ENCODE measurements at places on chromosomes 4 and X.

- DNase-seq, result no peak
Measured at GRCh38 chr4:3753726-3754412, 12.3 kb upstream of the ADRA2C start.

GRCh38 chrX:103254921-103255493, at the start of gene TCEAL8:
TCEAL8 (minus strand) TSS chrX:103255155; CDS start chrX:103253979, 1,176 bp downstream.
- peak; percentile 69 for DNase-seq

DNA sequence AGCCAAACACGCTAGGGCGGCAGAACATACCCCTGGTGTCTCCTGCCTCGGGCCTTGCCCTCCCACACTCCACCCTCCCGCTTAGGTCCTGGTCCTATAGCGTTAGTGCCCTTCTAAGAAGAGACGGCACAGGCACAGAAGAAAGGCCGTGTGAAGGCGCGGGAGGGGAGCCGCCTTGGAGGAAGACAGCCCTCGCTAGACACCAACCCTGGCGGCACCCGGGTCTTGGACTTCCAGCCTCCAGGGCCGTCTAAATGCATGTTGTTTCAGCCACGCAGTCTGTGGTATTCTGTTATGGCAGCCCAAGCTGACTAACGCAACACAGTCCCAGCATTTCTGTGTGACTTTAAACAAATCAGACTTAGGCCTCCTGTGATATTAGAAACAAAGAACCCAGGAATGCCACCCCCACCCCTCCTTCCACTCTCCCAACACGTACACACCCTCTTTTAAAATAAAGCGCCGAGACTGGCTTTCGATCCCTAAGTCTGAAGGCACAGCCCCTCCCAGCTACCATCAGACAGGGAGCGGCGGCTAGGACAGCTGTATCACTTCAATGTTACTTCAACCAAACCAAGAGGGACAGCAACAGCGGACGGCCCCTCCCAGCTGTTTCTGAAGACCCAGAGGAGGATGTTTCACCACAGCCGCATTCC, 128.0 kb downstream of the AFAP1 start:
- DNase-seq, result no peak

- DNase-seq, result no peak
Measured at GRCh38 chr4:59748433-59748832, 1451.7 kb upstream of the ADGRL3 start.

DNA sequence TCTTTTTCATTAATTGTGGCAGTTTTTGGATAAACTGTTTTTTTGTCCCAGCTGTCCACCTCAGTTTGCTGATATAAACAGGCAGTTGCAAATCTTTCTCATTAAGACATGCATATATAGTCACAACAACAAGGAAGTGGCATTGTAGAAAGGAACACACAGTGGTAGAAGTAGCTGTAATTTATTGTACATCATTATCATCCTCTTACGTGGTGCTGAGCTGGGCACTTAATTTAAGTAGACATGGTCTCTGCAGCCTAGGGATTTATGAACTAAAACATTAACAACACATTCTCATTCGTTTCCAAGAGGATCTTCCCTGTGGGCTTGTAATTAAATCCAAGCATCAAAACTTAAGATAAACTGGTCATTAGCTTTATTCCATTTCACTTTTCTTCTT, 500.2 kb downstream of the INPP4B start:
- no peak for DNase-seq

- no peak for DNase-seq
Measured at GRCh38 chr4:150278206-150278605, 200.0 kb downstream of the DCLK2 start.

DNA sequence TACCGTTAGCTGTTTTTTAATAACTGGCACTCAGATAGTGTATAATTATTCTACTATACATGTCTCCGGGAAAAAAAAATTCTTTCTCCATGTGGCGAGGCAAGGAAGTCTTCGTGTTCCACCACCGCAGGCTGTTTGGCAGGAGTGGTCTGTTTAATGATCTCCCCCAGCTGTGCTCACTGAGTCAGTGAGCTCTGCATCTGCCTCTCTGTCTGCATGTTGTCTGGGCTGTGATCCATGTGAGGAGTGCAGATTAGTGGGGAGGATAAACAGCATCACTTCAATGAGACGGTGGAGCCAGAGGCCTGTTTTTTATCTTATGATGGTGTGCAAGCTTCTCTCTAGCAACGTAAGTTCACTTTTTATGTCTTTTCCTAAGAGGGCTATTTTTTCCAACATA, 69.8 kb downstream of the RPS3A start:
- no peak for DNase-seq

GRCh38 chr4:176675810-176676209, 116.9 kb downstream of the VEGFC start:
- DNase-seq, result no peak

DNA sequence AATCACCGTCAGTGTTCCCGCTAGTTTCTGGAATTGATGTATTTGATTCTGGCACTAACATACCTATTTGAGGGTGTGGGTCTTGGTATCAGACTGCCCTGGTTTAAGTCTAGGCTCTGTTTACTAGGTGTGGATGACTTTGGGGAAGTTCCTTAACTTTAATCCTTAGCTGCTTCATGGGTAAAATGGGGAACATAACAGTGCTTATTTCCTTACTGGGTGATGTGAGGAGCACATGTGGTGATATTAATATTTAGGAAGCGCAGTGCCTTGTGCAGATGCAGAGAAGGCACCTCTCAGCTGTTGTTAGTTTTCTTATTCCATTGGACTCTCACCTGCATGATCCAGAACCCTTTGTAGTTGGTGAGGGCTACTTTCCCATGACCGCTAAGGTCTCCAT, 17.1 kb downstream of the RNF4 start:
- DNase-seq, result no peak

DNA sequence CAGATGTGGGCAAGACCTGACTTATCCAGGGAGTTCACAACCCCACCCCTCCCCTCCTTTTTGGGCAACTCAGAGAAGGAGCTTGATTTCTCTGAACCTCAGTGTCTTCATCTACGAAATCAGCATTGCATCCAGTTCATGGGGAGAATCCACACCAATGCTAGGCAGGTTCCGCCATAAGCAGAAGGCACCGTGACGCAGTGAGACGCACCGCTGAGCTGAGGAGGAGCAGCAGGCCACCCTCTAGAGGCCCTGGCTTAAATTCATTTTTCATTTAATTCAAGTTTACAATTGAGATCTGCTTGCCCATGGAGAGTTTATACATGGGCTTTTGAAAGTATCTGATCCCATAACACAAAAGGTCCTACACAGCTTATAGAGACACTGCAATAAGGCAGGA, 55.7 kb downstream of the CPZ start:
- DNase-seq, result no peak

GRCh38 chr4:184267673-184268583, 50.3 kb upstream of the ENPP6 start:
- DNase-seq, result peak; percentile 73

DNA sequence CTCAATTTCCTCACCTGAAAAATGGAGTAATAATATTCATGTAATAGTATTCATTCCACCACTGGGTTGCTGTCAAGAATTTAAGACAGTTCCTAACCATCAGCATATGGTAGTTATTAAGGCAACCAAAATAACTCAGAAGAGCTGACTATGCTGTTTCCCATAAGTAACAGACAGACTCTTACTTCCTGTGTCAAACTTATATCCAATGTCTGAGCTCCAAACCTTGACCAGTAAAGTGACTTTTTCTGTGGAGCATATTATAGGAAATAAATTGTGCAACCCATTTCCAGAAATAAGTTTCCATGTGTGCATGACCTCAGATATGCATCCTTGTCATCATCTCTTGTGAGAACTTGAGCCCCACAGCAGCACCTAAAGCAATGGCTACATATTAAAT, 78.8 kb downstream of the HADH start:
- no peak for DNase-seq

GRCh38 chr4:2413821-2414610, 4.4 kb downstream of the ZFYVE28 start:
- DNase-seq, result no peak

DNA sequence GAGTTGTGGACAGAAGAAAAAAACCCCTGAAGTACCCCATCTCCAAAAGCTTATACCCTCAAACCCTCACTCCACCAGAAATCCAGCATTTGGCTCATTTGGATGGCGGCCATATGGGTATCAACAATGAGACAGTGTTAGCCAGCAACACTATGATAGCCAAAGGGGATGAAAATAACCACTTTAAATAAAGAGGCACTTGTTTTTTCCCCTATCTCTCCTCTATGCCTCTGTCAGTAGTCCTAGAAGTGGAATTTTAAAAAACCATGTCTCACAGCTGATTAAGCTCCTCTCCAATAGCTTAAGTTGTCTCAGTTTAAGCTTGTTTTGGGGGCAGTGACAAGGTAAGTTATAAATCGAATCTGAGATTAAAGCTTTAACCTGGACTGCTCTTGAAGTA, 124.0 kb downstream of the MOSPD2 start:
- DNase-seq, result no peak

DNA sequence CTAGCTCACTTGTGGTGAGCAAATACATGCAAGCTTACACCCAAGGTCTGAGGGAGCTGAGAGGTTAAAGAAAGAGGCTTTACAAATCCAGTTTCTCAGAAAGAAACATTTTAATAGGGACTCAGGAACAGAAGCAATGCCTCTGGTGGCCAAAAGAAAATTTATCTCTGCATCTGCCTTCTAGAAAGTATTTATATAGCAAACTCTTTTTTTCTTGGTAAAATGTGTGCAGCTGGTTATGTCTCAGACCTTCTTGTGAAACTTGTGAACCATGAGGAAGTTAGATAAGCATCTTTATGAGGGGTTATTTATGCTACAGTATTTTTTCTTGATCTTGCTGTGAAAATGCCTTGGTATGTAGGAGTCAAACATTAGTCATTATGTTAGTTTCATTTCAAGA, 48.5 kb upstream of the CYSLTR1 start:
- DNase-seq, result peak; percentile 24

GRCh38 chr4:102574317-102574716, 73.2 kb downstream of the NFKB1 start:
- peak; percentile 77 for DNase-seq

- DNase-seq, result no peak
Measured at GRCh38 chrX:120672389-120672788, 42.5 kb upstream of the C1GALT1C1 start.

GRCh38 chr4:55654131-55654530, 18.0 kb upstream of the NMU start:
- DNase-seq, result no peak

GRCh38 chr4:26185436-26185835, 135.4 kb upstream of the RBPJ start:
- DNase-seq, result no peak

- DNase-seq, result no peak
Measured at GRCh38 chrX:100606753-100607152, 22.0 kb downstream of the TNMD start.

GRCh38 chr4:123990310-123990870, 593.8 kb downstream of the SPRY1 start:
- no peak for DNase-seq

All from Jurkat, Clone E6-1 (cell line).